Muscle of leg (tissue), 16 donors: ENCODE measurements at places on chromosomes 5 and 9. TPM values are rescaled to one million over a fixed set of nuclear protein-coding genes. Genes with fewer than 3 reads are reported as not detected.

PCDHB16 gene
- total RNA-seq, result 2.1 TPM

GPR150 gene
- 0.09 TPM for total RNA-seq

SLC4A9 gene
- total RNA-seq, result 0.04 TPM

C1QTNF3 gene
- 131 TPM for total RNA-seq

RNF130 gene
- 37.0 TPM for total RNA-seq

INSL4 gene
- total RNA-seq, result not detected

DNA sequence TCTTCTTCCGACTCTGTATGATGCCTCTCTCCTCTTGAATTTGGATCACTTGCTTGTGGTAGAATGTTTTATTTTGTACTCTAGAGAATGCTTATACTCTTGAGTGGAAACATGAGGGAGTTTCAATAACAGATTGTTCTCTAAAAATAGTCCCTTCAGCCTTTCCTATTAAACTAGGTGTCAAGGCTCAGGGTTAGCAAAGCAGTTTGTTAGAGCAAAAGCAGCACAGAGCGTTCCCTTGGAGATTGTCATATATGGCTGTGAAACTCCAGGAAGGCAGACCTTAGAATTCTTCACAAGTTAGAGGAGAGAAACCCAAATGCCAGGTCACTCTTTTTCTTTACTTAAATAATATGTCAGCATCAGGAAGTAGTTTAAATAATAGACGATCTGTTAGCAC lies 33.0 kb downstream of the MAMDC2 start:
- no peaks in the 10 kb centered on the region for H3K27me3 ChIP-seq
- no peak for DNase-seq
- H3K4me3 ChIP-seq, result no peak overlapping the region
- no peaks in the 10 kb centered on the region for H3K36me3 ChIP-seq
- peaks cover 17% of the 10 kb centered on the region for H3K4me1 ChIP-seq
- no peak overlapping the region for H3K27ac ChIP-seq

DNA sequence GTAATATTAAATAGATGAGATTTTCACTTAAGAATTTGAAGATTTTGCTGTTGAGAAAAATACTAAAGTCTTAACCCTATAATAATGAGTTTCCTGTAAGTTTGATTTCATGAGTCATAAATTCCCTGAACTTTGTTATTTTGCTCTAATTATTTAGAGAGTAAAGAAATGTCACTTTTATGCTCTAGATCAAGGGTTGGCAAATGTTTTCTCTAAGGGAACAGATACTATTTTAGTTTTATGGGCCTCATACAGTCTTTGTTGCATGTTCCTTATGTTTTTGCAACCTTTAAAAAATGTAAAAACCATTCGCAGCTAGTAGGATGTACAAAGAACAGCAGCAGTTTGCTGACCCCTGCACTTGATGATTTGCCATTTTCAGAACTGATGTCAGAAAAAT lies 480 bp upstream of the TXNDC8 start:
- H3K27me3 ChIP-seq, result no peaks in the 10 kb centered on the region
- H3K4me1 ChIP-seq, result no peaks in the 10 kb centered on the region
- peak; percentile 20 for DNase-seq
- H3K27ac ChIP-seq, result no peak overlapping the region
- no peaks in the 10 kb centered on the region for H3K36me3 ChIP-seq
- no peak overlapping the region for H3K4me3 ChIP-seq

GRCh38 chr5:170206958-170207357 lies 25.8 kb upstream of the C5orf58 start:
- H3K36me3 ChIP-seq, result no peaks in the 10 kb centered on the region
- H3K27ac ChIP-seq, result no peak overlapping the region
- H3K4me3 ChIP-seq, result no peak overlapping the region
- H3K4me1 ChIP-seq, result no peaks in the 10 kb centered on the region
- H3K27me3 ChIP-seq, result peaks cover 2% of the 10 kb centered on the region

- H3K27me3 ChIP-seq, result no peaks in the 10 kb centered on the region
- peak overlapping the region; percentile 74 for H3K27ac ChIP-seq
- peaks cover 15% of the 10 kb centered on the region for H3K36me3 ChIP-seq
- H3K4me1 ChIP-seq, result peaks cover 41% of the 10 kb centered on the region
- peak; percentile 78 for DNase-seq
- peak overlapping the region; percentile 45 for H3K4me3 ChIP-seq
Measured at GRCh38 chr9:124852121-124852828, 985 bp upstream of the WDR38 start.

GRCh38 chr9:130239741-130240241 lies 25.8 kb upstream of the HMCN2 start:
- no peaks in the 10 kb centered on the region for H3K36me3 ChIP-seq
- H3K4me3 ChIP-seq, result no peak overlapping the region
- no peak overlapping the region for H3K27ac ChIP-seq
- no peak for DNase-seq
- H3K4me1 ChIP-seq, result peaks cover 22% of the 10 kb centered on the region

DNA sequence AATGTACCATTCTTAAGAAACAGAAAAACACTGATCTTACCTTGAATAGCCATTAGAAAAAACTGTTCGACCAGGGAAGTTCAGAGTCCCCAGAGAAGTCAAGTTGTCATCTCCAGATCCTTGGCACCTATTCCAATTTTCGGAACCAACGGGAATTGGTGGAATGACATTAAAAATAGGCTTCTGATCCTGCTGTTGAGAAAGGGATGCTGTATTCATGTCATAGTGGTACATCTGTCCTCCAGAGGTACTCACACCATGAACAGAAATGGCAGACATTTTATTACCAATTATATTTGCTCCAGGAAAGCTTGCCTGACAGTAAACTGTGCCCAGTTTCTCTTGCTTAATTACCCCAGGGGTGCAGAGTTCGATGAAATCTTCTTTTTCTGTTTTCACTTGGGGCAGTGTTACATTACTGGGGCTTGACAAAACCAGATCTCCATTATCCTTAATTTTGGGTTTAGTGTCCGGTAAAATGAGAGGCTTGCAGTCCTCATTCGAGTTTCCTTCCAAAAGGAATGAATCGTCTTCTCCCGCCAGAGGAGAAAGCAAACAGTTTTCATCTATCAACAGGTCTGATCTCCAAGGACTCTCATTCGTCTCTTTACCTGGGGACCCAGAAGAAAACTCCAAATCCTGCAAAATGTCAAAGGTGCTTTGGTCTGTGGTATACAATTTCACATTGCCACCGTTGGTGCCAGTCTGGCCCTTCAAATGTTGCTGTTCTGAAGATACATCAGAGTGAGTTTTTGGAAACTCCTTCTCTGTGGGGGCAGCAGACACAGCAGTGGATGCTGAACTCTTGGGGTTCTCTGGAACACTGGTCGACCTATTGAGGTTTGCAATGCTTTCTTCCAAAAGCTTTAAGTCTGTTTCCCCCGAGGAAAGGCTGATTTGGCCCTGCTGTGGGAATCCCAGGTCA lies 3.6 kb downstream of the NR3C1 start:
- peak overlapping the region; percentile 74 for H3K4me3 ChIP-seq
- peak overlapping the region; percentile 16 for H3K27ac ChIP-seq
- peaks cover 10% of the 10 kb centered on the region for H3K36me3 ChIP-seq
- peaks cover 9% of the 10 kb centered on the region for H3K4me1 ChIP-seq
- no peaks in the 10 kb centered on the region for H3K27me3 ChIP-seq

GRCh38 chr5:40775846-40776657 lies 20.3 kb upstream of the TTC33 start:
- H3K27ac ChIP-seq, result no peak overlapping the region
- H3K36me3 ChIP-seq, result peaks cover 23% of the 10 kb centered on the region
- no peaks in the 10 kb centered on the region for H3K27me3 ChIP-seq
- DNase-seq, result no peak
- H3K4me1 ChIP-seq, result no peaks in the 10 kb centered on the region
